Thymus (tissue), 14 donors: ENCODE measurements at places on chromosomes 3 and 15.

- DNase-seq = no peak
Measured at GRCh38 chr3:62559831-62560445, 186.6 kb upstream of the FEZF2 start.

- DNase-seq = peak; percentile 42
Measured at GRCh38 chr3:31225923-31226322, 306.8 kb upstream of the STT3B start.

DNA sequence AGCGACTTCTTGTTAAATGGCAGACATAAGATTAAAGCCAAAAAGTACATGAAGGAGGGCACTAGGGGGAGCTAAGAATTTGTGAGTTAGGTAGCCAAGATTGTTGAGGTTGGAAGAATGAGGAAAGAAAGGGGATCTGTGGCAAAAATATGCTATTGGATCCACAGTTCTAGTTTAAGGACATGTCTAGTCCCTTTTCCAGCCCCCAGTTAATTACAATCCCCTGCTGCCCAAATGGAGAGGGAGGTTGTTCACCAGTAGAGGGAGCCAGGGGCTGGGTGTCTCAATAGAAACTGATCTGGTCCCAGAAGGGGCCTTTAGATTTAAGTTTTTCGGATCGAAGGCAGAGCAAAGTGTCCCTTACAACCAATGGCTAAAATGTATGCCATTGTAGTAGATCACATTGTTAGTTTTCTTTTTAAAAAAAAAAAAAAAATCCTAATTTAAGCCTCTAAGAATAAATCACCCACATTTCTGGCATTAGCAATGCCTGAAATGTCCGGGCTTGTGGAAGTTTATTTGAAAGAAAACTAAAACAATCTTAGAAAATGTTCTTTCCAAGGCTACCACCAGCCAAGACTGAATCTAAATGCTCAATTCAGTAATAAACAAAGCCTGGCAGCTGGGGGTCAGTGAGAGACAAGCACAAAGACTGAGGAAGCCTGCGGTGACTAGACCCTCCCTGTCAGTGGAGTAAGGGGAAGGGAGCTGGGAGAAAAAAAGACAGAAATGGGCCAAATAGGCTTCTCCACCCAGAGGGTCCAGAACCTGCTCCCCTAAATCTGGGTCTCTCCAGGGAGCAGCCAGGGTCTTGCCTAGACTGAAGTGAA lies 7.1 kb downstream of the COL8A1 start:
- no peak for DNase-seq

DNA sequence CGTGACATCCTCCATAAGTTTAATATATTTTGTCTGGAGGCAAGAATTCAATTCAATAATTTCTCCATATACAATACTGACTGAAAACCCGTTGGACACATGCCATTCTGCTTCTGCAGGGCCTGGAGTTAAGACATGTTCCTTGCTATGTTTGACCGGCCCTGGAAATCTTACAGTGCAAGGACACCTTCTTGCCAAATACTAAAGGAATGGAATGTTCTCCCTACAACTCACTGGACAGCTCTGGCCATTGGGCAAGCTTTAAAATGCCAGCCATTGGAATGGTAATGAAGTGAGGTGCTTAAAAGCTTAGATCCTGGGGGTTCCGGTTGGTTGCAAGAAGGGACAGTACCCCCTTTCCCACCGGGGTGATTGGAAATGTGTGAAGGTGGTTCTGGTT lies 329.8 kb upstream of the PROK2 start:
- no peak for DNase-seq

- no peak for DNase-seq
Measured at GRCh38 chr3:40996827-40997710, 202.2 kb upstream of the CTNNB1 start.

DNA sequence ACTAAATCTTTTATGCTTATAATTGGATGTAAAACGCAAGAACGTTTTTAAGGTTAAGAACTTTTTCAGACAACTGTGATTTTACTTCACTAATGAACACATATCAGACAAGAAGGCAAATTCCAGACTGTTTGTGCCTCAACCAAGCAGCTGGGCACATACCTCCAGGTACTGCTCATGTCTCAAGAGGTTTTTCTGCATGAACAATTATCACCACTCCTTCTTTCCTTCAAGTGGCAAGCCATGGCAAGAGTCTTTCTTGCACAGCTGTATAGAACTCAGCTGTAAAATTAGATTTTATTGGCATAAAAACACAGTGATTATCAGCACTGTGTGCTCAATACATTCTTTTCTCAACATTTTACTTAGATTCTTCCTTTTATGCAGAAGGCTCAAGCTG lies 64.3 kb downstream of the FNDC3B start:
- DNase-seq = no peak

- peak; percentile 45 for DNase-seq
Measured at GRCh38 chr3:136750209-136750896, 1.8 kb downstream of the STAG1 start.

DNA sequence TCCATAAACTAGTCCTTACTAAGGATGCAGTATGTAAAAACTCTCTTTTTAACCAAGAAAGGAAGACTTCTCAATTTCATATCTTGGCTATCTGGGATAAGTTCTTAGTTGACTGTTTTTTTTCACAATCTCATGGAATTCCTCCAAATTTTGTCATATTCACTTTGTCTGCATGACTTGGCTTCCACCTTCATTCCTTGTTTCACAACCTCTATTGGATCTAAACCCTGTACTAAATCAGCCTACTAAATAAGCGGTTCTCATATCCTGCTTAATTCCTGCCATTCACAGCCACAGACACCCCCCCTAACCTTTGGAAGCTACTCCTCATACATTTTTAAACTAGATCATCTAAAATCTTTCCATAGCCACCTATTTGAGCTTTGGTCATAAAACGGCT lies 370.6 kb upstream of the NAALADL2 start:
- DNase-seq = no peak

GRCh38 chr3:135218304-135218703 lies 423.2 kb downstream of the EPHB1 start:
- DNase-seq = no peak

DNA sequence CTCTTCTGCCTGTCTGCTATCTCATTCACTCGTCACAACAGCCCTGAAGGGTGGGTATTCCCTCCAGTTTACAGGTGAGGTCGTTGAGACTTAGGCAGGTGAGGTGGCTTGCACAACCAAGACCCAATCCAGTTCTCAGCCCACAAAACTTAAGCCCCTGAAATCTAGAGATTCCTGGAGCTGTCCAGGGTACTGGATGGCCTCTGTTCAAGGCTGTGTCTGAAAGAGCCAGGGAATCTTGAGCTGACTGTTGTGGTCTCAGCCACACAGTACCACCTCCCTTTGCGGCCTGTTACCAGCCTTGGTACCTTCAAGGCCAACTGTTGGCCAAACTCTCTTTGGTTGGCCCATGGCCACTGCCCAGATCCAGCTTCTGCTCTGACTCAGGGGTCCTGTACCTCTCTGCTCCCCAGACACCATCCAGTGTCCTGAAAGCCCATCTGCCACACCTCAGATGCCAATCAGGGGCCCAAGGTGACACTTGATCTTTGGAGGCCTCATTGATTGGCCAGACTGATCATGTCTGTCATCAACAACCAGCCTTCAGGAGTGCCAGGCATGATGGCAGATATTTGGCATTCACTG lies 10.9 kb upstream of the FAM107A start:
- DNase-seq = peak; percentile 60

DNA sequence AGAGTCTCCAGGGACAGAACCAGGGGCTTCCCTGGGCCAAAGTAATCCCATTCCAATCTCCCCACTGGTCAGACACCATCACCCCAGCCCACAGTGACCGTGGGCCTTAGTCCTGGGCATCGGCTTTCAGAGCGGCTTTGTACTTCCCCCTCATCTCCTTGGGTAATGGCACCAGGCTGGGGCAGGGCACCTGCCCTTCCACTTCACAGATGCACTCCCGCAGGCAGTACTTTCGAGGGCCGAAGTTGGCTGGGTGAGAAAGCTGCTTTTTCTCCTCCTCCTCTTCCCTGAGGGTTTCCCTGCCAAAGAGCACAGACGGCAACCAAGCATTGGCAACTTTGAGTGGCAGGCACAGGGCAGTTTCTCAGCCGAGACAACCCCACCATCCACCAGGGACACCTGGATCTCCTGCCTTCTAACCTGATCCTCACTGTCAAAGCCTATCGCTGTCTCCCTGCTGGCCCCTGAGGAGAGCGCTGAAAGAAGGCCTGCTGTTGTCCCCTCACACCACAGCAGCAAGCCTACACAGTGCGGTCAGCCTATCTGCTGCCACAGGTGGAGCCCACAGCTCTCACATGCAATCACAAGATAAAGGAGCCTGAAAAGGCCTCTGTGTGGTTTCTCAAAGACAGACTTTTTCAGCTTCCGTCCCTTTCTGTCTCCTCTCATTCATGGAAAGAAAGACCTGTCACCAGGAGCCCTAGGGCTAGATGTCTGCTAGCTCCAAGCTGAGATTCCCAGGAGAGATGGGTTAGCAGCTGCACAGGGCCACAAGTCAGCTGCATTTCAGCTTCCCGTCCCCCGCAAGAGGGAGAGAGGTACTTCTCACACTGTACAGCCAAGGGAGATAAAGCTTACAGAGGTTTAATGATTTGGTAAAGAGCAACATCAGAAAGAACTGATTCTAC lies 12.5 kb downstream of the MRPS25 start:
- DNase-seq = no peak

- DNase-seq = peak; percentile 87
Measured at GRCh38 chr3:138329127-138329983, at the start of gene NME9. Gene NME9, minus strand, starts transcription at chr3:138329851. Its CDS starts 516 bp downstream, at chr3:138329335.
